Suppressor macrophage treated with lipopolysaccharide for 1 hour (primary cell): ENCODE measurements at places on chromosomes 4 and X.

- no peak for DNase-seq
Measured at GRCh38 chr4:106353786-106354185, 14.8 kb downstream of the GIMD1 start.

DNA sequence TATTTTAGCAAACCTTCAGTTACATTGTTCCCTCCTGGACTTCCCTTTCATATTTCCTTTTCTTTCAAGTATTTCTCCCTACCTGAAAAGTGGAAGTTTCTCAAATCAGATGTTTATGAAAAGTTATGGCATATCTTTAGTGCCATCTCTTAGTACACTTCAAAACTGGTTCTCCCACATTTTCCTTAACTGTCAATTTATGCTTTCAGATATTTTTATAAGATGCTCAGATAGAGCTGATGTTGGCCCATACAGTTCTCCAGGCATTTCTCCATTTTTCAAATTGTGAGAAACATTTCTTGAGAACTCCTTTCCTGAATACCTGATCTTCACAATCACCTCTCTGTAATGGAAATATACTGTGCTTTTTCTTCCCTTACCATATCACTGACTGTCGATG is 32.5 kb upstream of the AP1AR start:
- no peak for DNase-seq

- peak; percentile 21 for DNase-seq
Measured at GRCh38 chr4:144906181-144906925, 191.6 kb downstream of the ANAPC10 start.

DNA sequence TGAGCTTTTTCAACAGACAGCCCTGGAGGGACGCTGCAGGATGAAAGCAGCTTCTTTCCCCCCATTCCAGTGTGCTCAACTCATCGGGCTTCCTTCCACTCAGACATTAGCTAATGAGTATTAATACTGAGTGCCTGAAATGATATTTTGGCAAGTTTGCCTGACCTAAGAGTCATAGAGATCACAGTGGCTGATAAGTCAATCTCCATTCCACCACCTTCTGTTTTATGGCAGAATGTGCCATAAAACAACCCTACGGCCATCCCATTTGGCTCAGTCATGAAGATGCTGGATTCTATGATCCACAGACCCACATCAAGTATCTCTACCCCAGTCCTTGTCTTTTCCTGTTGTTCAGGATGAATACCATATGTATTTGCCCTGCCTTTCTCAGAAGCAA is 48.3 kb upstream of the MAB21L2 start:
- no peak for DNase-seq

GRCh38 chrX:69503782-69504625 is at the start of gene NALF2:
Gene NALF2, plus strand, starts transcription at chrX:69504326. Its CDS starts 957 bp downstream, at chrX:69505283.
- DNase-seq, result no peak

GRCh38 chr4:21728304-21728703 is 220.3 kb downstream of the KCNIP4 start:
- DNase-seq, result no peak

DNA sequence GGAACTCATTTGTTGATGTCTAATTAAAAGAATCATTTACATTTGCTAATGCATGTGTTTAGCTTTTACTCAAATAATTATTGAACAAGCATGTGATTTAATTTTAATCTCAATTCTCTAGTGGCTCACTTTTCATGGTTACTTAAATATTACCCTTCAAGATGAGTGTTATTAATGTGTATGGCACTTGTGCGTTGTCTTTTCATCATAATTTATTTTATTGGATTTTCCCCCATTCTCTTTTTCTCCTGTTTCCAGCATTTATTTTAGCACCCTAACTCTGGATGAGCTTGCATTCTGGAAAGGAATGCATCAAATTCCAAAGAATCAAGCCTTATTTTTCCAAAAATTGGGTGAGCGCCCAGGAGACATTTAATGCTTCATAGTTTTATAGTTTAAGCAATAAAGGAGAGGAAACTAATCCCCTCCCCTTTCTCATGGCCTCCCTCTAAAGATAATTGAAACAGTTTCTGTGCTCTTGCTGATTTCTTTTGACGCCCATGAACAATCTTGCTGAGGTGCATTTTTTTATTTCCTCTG is 191.1 kb upstream of the FAT4 start:
- DNase-seq, result no peak

DNA sequence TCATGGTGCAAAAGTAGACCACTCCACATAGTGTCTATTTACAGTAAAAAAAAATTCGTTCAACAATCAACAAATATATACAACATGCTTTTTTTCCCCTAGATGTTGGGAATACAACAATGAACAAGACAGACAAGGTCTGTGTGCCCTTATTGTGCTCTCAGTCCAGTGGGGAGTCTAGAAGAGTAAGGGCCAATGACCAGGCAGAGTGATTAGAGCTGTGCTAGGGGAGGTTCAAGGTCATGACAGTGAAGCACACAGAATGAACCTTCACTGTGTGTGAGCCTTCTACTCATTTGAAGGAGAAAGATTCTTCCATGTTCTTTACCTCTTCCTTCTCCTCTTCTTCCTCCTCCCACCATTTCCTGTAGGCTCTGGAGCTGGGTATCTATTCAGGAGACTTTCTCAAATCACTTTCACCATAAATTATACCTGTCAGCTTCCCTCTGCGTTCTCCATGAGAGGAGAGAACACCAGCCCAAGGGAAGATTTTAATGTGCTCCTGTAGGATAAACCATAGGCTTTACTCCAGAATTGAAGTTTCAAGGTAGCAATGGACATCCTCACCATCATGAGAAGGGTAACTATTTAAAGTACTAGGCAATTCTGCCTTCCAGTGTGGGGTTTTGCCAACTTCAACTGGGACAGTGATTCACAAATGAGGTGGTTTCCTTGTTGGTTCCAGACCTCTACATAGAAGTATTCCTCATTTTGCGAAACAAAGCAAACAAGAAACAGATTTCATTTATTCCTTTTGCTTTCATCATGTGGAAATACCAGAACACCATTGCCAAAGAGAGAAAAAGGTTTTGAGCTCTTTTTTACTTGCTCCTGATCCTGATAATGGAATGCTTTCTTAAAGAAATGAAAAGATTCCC is 246.9 kb upstream of the GPC4 start:
- DNase-seq, result peak; percentile 77

- DNase-seq, result peak; percentile 14
Measured at GRCh38 chrX:40434947-40435346, 145.8 kb upstream of the ATP6AP2 start.

DNA sequence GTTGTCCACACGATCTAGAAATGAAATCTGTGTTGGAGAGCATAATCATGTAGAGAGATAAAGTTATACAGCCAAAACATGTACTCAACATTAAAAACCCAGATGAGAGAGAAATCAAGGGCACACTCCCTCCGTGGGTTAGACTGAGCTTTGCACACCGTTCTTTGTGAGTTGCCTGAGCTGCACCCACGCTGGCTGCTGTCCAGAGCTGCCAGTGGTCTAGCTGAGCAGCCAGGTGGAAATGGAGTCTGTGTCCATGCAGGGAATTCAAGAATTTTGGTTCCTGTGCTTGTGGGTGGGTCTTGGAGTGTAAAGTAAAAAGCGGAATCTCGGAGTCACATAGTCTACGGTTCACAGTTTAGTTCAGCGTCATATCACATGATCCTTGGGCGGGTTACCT is 84.6 kb downstream of the GPR143 start:
- DNase-seq, result no peak

DNA sequence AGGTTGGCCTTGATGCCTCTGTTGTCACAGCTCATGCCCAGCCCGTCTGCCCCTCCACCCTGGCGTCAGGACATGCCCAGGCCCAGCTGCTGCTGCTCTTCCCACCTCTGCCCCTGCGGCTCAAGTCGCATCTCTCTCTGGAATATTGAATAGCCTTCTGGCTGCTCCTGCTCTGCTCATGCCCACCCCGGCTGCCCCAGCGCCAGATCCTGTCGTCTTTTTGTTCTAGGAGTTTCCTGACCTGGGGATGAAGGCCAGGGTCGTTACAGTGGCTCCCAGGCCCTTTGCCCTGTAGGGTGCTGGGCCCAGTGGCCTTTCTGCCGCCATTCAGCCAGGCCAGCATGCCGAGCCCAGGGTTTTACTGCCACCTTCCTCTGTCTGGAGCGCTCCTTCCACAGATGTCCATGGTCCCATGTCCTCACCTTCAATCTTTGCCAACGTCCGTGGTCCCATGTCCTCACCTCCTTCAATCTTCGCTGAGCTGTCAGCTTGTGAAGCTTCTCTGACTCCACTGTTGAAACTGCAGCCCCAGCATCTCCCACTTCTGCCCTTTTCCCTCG is 9.7 kb downstream of the MAEA start:
- DNase-seq, result no peak

DNA sequence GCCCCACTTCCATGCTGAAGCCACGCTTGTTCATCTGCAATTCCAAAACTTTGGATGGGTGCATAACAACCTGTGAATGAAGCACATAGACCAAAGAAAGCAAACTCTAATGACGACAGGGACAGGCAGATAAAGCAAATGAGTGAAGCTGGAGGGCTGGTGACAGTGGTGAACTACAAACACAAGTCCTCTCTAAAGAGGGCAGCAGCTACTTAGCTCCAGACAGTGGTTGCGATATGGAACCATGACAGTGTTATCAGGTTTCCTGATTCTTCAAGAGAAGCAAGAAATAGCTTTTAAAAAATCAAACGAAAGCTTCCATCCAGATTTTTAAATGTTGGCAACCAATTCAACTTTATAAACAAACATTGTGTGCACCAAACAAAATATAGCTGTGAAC is 23.8 kb downstream of the NOX1 start:
- no peak for DNase-seq

- no peak for DNase-seq
Measured at GRCh38 chr4:148827781-148828180, 385.6 kb upstream of the NR3C2 start.

- DNase-seq, result no peak
Measured at GRCh38 chrX:150625875-150626274, 57.5 kb downstream of the MTM1 start.

DNA sequence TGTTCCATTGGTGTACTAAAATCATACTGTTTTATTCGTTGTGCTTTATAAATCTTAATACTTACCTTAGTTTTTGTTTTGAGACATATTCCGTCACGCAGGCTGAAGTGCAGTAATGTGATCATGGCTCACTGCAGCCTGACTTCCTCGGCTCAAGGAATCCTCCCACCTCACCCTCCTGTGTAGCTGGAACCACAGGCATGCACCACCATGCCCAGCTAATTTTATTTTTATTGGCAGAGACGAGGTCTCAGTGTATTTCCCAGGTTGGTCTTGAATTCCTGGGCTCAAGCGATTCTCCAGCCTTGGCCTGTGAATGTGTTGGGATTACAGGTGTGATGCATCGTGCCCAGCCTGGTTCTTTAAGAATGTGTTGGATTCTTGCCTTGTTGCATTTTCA is 24.4 kb upstream of the DCK start:
- DNase-seq, result no peak

GRCh38 chr4:19577097-19577496 is 674.6 kb upstream of the SLIT2 start:
- DNase-seq, result no peak

DNA sequence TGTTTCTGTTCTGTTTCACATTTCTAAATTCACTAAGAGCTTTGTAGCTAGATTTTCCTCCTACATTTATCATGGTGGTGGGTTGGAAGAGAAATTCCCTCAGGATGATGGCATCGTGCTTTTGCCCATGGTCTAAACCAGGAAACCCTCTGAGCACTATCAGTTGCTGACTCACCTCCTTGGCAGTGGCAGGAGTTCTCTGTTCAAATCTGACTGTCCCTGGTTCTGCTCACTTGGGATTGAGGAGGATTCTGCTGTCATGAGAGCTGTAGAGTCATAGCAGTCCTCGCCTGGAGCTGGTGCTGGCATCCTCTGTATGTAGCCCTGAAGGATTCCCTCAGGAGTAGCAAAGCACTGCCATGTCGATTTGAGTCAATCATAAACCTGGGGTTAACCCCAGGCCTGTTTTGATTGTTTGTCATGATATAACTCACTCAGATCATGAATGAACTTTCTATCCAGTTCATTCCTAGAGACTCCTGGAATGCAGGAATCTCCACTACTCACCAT is 9.4 kb downstream of the TEX13A start:
- no peak for DNase-seq

DNA sequence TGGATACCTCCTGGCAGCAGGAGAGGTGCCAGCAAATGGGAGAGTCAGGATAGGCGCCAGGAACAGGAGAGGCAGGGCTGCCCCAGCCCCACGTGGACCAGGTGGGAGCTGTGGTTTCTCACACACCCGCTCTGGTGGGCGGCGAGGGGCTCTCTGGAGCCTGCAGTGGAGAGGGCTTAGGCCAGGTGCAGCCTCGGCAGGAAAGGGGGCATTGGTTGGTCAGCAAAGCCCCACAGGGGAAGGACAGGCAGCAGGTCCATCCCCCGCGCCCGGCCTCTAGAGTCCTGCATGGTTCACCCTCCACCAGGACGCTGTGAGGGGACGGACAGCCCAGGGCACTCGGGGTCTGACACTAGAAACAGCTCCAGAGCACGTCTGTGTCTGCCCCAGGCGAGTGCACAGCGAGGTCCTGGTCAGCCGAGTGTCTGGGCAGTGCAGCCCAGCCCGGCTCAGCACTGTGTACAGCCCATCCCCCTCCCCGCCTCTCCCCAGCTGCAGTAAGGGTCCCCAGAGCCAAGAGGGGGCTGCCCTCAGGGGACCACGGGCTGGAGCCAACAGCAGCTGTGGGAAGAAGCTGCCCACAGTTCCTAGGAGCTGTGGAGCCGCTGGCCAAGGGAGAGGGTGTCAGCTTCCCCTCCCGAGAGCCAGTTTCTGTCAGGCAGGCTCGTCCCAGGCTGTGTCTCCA is 8.2 kb downstream of the ATP5ME start:
- no peak for DNase-seq

DNA sequence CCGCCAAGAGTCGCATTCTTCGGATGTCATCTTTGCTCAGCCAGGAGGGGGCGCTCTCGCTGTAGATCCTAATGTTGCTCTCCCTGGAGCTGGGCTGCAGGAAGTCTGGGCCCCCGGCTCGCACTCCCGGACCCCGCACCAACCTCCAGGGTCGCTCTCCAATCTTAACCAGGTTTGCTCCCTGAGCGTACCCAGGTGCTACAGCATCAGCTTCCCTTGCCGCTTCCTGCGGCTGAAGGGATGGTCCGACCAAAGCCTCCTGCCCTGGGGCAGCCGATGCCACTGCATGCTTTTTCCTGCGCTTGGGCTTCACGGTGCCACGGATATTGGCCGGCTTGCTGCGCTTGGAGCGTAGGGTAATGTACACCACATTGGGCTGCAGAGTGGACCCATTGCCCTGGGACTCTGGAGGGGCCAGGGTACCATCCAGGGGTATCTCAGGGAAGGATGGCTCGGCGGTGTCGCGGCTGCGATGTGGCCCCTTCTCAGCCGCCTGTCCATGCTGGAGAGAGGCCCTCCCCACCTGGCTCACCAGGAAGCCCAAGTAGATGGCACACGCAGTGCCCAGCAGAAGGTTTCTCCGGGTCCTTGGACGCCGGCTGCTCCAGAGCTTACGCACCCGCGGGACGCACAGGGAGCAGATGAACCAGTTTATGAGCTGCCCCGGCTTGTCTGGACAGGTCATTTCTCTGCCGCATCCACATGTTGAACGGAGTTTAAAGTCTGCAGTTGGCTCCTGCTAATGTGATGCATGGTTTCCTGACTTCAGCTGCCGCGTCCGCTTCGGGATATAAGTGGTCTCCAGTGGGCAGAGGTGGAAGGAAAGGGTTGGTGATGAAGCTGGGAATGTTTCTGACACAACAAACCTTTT is 1.9 kb downstream of the GASK1B start:
- DNase-seq, result peak; percentile 93

- no peak for DNase-seq
Measured at GRCh38 chr4:127194281-127194680, 438.5 kb upstream of the INTU start.
